ENCODE measurements at places on chromosomes 13 and 19.

- peak; percentile 78 for DNase-seq
These were observed 20.2 kb downstream of the BBC3 start for GRCh38 chr19:47210689-47211316.

DNA sequence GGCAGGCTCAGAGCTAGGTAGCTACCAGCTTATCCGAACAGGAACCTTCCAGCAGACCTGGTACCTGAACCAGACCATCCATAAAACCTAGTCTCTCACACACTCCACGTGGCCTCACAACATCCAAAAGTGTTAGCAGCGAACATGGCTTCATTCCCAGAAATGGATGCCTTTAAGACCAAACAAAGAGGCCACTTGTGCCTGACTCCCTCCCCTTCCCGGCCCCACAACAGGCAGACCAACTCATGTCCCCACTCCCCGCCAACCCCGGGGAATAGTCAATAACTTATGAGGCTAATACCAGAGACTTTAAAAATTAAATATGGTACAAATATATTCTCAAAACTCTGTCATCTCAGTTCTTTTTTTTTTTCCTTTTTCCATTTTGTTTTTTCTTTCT lies 46.2 kb downstream of the ZNF557 start:
- DNase-seq, result no peak

DNA sequence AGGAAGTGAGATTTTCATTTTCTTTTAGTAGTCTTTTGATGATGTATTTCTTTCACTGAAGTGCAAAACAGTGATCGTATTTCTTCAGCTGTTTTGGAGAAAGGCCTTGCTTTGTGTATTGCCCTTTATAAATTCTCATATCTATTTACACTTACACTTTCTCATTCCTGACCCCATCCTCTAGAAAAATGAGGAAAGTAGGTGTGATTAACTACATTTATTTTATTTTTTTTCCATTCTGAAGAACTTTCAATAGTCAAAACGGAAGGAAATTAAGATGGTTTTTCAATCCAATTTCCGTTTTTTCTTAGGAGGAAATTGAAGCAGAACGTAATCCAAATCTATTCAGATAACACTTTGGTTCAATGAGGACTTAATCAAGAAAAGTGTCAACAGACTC lies 188.1 kb downstream of the SLITRK5 start:
- DNase-seq, result no peak

- no peak for DNase-seq
These were observed 216.3 kb upstream of the PRR20A start for GRCh38 chr13:56924401-56924800.

DNA sequence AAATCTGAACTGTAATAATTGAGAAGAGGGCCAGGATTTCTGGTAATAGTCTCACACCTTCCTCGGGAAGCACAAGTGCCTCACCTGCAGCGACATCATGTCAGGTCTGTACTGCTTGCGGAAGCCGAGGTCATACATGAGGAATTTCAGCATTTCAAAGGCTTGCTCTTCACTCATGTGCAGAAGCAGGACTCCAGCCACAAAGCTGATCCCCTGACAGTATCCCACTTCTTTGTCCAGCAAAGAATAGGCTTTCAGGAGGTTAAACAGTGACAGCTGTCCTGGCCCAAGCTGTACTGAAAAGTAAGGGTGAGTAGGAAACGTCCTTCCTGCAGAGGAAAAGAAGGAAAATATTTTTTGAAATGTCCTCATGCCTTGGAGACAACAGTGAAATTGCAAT lies 182.7 kb downstream of the TBC1D4 start:
- no peak for DNase-seq

- DNase-seq, result no peak
These were observed 73.3 kb upstream of the FNDC3A start for GRCh38 chr13:48902368-48902767.

- DNase-seq, result peak; percentile 1
These were observed 883 bp downstream of the ZNF441 start for GRCh38 chr19:11767633-11768133.

Data from activated gamma-delta T cell treated with anti-CD3 and anti-CD28 coated beads, Interleukin-2, amount 50 U/mL, for 16 hours (primary cell).